Activated CD4-positive, alpha-beta memory T cell treated with anti-CD3 and anti-CD28 coated beads for 36 hours (primary cell): ENCODE measurements at places on chromosomes 7 and 10. TPM values are rescaled to one million over a fixed set of nuclear protein-coding genes. Genes with fewer than 3 reads are reported as not detected.

FBXL13 gene
- 0.45 TPM for total RNA-seq

SLC16A9 gene
- total RNA-seq: 0.44 TPM

COL17A1 gene
- not detected for total RNA-seq

ABCF2 gene
- total RNA-seq: 41.1 TPM

IGFBP1 gene
- total RNA-seq: not detected

TAS2R38 gene
- total RNA-seq: not detected

CCDC172 gene
- not detected for total RNA-seq

SPDYE8 gene
- not detected for total RNA-seq

CDHR3 gene
- total RNA-seq: 0.85 TPM

CLIP2 gene
- 2.4 TPM for total RNA-seq

HOXA2 gene
- total RNA-seq: not detected

CYP26C1 gene
- not detected for total RNA-seq

AKR1C3 gene
- 0.70 TPM for total RNA-seq
